Urothelium cell line (cell line): ENCODE measurements at places on chromosomes 1 and 21.
A peak's percentile ranks its signal among the peaks of the same experiment; 100 is the strongest.

DNA sequence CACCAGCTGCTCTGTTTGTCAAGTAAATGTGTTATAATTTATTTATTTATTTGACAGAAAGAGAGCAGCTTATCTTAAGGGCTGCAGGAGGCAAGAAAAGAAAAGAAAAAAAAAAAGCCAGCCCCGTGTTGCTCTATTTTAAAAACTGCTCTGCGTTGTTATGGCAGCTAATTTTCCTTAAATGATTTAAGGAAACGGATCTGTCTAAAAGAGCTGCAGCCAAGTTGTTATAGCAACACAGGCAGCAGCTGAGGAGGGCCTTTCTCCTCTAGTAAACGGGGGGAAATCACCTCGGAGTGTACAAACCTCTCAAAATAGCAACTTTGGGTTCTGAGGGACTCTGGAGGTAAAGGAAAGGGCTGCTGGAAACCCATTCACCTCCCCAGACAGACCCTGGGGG, 149.2 kb downstream of the BEND5 start:
- no peak for DNase-seq

DNA sequence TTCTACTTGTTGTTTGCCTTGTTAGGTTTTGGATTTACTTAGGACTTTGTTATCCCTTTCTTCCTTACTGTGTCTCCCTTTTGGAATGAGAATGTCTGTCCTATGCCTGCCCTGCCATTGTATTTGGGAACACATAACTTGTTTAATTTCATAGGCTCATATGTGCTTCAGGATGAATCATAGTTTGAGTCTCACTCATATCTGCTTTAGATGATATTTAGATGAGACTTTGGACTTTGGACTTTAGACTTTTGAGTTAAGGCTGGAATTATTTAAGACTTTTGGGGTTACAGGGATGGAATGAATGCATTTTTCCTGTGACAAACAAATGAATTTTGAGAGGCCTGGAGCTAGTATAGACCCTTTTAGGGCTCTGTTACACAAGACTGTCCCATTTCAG, 33.4 kb downstream of the PSMG1 start:
- DNase-seq, result no peak

- DNase-seq, result no peak
These were observed 16.0 kb downstream of the SPATA21 start for GRCh38 chr1:16421201-16421600.

GRCh38 chr1:160576390-160576789, 2.9 kb downstream of the CD84 start:
- DNase-seq, result no peak

GRCh38 chr1:31725777-31726535, 22.1 kb upstream of the COL16A1 start:
- no peak for DNase-seq

- no peak for DNase-seq
These were observed 8.6 kb downstream of the TMED5 start for GRCh38 chr1:93171549-93172034.

DNA sequence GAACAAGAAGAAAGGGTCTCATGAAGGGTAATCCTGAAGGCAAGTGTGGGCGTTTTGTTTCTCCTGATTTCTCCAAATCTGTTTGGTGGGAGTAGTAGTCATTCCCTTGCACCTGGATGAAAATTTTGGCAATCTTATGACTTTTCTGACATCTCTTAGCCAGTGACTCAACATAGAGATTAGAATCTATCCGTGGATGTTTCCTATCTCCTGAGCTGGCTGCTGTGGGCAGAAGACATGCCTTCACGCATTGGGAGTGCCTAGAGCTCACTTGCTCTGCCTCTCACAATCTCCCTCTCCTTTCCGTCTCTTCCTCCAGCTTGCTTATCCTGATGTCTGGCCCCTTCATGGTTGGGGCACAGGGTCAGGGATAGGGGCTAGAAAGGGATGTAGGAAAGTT, 174.2 kb upstream of the NFIA start:
- no peak for DNase-seq

- DNase-seq, result no peak
These were observed 95.4 kb downstream of the POFUT2 start for GRCh38 chr21:45192332-45192731.

DNA sequence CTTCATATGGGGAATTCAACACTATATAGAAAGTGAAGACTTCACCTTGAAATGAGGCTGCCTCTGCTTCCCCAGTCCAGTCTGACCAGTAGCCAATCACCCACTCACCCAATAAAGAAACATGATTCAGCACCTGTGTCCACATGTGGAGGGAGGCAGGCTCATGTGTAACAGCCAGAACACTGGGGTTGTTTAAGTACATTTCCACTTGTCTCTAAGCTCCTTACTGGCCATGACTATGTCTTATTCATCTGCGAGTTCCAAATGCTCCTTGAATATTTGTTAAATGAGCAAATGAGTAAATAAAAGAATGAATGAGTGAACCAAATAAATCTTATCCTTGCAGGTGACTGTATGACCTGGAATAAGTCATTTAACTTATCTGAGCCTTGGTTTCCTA, 100.1 kb downstream of the BRINP2 start:
- DNase-seq, result no peak

DNA sequence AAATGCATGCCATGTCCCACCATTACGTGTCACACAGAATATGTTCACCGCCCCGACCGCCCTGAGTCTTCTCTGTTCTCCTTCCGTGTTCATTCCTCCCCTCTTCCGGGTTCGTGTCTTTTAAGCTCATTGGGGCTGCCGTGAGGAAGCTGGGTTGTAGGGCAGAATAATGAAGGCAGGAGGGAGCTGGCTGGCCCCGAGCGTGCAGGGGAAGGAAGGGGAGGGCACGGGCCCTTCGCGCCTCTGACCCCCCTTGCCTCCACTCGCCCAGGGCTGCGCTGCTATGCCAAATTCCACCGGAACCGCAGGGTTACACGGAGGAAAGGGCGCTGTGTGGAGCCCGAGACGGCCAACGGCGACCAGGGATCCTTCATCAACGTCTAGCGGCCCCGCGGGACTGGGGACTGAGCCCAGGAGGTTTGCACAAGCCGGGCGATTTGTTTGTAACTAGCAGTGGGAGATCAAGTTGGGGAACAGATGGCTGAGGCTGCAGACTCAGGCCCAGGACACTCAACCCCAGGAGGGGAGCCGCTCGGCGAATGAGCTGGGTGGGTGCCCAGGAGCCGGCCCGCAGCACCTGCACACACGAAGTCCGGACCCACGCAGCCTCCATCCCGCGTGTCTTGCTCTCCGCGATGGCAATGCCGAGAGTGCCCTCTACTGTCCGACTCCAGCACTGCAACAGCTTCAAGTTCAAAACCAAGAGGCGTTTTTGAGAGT, 16.5 kb upstream of the AGTRAP start:
- DNase-seq, result peak; percentile 64

- peak; percentile 84 for DNase-seq
These were observed 990 bp upstream of the NBL1 start for GRCh38 chr1:19643121-19643520.

DNA sequence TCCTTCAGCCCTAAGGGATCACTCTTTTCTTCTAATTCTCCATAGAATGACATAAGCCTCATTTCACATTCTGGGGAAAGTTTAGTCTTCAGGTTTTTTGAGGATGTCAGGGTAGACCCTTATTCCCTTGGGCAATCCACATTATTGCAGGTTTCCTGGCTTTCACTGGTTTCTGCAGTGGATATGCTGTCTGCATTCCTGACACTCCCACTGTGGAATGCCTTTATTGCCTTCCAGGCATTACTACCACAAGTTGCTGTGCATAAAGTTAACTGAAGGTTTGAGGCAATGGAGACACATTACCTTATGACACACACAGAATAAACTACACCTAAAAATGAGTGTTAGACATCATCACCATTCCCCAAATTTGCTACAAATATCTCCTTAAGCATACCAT, 12.7 kb downstream of the FASLG start:
- no peak for DNase-seq

DNA sequence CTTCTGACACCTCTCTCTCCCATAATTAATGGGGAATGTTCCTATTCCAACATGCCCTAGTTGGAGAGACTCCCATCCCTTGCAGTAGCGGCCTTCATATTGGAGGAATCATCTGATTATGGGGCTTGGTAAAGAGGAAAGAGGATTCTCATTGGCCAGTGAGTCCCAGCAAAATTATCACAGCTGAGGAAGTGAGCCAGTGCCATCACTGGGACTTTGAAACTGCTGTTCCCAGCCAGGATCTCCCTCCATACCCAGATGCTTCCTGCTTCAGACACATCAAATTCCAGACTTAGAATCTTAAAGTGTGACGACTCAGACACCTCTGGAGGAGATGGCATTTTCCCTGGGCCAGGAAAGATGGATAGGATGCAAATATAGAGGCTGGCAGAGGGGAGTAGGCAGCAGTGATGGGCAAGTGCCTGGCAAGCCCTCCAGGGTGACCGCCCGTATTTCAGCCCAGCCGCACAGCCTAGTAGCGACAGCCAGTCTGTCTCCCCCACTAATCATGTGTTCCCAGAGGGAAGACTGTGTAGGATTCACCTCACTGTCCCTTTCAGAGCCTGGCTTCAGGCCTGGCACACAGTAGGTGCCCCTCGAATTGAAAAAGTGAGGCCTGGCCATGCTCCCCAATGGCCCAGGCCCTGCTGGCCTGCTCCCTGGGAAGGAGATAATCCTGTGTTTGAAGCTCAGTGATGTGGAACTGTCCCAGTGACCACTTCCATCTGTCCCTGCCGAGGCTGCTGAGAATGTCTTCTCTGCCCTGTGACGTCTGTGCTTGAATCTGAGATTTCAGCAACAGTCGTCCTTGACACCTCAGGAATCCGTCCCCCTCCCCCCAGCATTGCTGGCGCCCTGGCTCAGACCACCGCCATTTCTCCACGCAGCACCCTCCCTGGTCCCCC, 41.2 kb upstream of the MAGOH start:
- no peak for DNase-seq

GRCh38 chr1:186905561-186905960, 76.8 kb downstream of the PLA2G4A start:
- no peak for DNase-seq

DNA sequence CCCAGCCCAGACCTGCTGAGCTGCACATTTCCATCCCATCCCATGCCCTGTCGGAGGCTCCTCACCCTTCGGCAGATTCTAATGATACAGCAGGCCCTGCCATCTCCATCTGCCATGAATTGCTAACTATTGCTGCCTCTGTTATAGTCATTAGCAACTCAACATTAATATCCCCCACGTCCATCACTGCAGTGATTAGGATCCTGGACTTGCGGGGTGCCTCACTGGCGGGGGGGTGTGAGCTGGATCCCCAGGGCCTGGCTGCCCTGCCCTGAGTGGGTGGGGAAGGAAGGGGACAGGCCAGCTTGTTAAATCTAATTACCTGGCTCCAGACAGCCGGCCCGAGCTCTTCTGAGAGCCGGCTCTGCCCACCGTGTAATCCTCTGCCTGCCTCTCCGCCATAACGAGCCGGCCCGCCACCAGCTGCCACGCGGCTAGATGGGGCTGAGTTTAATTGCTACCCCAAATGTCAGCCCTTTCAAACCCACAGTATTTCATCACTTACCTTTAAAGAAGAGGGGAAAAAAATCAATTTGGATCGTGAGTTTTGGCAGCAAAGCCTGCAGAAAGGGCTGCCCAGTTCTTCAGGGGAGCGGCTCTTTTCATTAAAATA, 227.3 kb upstream of the CSF3R start:
- DNase-seq, result no peak

DNA sequence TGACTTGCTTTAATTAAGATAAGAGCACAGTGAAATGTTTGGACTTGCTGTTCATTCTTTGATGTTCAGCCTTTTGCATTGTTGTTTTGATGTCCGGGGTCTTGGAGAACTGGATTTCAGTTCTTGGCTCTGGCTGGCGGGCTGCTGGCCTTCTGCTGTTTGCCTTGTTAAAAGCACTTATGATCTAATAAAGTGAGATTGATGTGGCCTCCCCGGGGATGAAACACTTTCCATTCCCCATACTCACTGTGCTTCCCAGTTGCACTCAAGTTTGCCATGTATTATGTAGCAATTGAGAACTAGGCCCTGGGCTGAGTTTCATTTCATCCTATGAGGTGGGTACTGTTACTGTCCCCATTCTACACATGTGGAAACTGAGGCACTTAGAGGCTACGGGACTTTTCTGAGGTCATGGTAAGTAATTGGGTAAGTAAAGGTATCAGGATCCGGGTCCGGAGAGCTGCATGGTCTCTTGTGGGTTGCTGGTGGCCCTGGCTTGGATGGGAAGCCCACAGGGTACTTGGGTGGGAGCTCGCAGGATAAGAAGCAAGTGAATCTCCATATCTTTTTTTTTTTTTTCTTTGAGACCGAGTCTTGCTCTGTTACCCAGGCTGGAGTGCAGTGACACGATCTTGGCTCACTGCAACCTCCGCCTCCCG, 127.7 kb upstream of the ZBTB40 start:
- no peak for DNase-seq

- DNase-seq, result no peak
These were observed 12.1 kb downstream of the IL6R start for GRCh38 chr1:154417338-154417608.

- DNase-seq, result no peak
These were observed 56.2 kb downstream of the NTNG1 start for GRCh38 chr1:107196973-107197562.

- DNase-seq, result no peak
These were observed 302.3 kb downstream of the BRINP3 start for GRCh38 chr1:190175320-190175719.

GRCh38 chr1:170823120-170823519, 112.2 kb upstream of the MROH9 start:
- peak; percentile 25 for DNase-seq

GRCh38 chr1:117751321-117751720, 145.5 kb downstream of the TENT5C start:
- no peak for DNase-seq

DNA sequence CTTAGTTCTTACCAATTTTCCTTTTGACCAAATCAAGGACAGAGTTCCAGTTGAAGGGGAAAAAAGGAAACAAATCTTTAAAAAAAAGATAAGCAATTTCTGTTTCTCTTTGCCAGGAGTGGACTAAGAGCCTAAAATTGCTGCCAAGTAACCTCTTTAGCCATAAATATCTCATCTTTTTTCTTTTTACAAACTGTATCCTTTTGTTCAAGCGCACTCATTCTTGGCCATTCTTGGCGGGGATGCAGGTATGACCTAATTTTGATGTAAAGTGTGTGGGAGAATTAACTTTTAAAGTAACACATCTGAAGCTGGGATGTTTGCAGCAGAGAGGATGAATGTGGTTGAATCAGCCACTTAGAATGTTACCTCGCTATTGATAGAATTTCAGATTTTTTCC, 13.4 kb upstream of the KIF1B start:
- DNase-seq, result peak; percentile 31

DNA sequence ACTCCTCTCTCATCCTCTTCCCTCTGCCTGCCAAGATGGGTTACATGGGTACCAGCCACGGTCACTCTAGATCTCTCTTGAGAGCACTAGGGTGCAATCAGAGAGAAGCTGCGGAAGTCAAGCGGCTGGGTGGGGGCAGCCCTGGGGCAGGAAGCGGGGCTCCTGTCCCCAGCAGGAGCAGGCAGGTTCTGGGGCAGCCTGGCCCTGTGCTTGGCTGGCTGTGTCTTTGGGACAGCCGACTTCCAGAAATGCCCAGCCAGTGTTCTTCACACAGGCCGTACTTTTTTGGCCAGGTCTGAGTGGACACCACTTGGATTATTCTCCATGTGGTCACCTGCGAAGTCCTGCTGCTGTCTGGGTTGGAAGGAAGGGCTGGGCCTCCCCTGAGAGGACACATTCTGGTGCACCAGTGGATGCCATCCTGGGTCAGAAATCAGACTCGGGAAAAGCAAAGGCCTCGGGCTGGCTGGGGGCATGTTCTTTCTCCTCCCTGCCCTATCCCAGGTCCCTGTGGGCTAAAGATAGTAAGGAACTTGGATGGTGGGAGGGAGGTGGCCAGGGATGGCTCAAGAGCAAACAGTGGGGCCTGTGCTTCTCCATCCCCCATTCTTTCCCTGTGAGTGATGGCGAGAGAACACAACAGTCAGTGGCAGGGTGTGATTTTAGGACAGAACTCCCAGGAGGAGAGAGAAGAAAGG, 93.7 kb downstream of the ITPKB start:
- no peak for DNase-seq
